ENCODE measurements at places on chromosomes 6 and 20.

- peak; percentile 42 for DNase-seq
Measured at GRCh38 chr6:153108315-153108714, 22.8 kb downstream of the RGS17 start.

GRCh38 chr20:16749573-16749972, 1.4 kb downstream of the OTOR start:
- no peak for DNase-seq

DNA sequence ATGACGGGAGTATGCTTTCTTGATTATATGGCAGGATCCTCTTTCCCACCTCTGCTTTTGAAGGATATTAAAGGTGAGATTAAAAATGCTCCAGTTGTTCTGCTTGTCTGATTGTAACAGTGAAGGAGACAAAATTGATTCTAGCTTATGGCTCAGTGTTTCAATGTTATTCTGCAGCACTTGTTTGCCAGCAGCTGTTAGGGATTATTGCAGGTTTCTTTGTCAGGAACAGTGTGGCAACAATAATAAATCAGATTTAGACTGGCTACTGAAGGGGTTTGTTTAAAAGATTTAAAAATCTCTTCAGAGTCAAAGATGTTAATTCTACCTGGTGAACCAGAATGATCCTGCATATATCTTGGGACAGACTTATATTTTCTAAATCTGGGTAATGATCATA, 126.9 kb downstream of the LAMA2 start:
- no peak for DNase-seq

GRCh38 chr6:82025271-82025670, 222.3 kb downstream of the IBTK start:
- DNase-seq = peak; percentile 49

DNA sequence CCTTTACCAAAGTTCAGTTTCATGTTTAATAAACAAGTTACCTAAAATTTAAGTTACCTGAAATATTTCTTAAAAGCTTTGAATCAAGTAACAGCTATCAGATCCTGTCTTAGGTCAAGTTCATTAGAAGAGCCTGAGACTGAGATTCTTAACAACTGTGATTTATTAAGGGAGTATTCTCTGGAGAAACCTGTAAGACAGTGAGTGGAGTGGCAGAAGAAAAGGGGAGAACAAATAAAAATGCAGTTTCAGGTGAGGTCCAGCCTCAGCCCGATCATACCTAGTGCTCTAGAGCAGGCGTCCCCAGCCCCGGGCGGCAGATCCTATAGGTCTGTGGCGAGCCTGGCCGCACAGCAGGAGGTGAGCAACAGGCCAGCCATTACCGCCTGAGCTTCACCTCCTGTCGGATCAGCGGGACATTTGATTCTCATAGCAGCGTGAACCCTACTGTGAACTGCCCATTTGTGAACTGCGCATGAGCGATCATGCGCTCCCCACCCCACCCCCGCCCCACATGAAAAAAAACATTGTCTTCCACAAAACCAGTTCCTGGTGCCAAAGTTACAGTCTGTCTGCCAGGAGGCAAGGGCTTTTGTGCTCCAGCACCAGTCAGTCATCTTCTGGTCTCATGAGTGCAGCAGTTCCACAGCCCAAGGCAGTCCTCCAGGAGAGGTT, 59.2 kb upstream of the ADGRB3 start:
- peak; percentile 2 for DNase-seq

- DNase-seq = no peak
Measured at GRCh38 chr20:54618412-54618811, 143.0 kb downstream of the DOK5 start.

GRCh38 chr20:57205606-57206219, 60.7 kb downstream of the BMP7 start:
- peak; percentile 54 for DNase-seq

GRCh38 chr6:145886228-145886956, 71.8 kb upstream of the FBXO30 start:
- no peak for DNase-seq

DNA sequence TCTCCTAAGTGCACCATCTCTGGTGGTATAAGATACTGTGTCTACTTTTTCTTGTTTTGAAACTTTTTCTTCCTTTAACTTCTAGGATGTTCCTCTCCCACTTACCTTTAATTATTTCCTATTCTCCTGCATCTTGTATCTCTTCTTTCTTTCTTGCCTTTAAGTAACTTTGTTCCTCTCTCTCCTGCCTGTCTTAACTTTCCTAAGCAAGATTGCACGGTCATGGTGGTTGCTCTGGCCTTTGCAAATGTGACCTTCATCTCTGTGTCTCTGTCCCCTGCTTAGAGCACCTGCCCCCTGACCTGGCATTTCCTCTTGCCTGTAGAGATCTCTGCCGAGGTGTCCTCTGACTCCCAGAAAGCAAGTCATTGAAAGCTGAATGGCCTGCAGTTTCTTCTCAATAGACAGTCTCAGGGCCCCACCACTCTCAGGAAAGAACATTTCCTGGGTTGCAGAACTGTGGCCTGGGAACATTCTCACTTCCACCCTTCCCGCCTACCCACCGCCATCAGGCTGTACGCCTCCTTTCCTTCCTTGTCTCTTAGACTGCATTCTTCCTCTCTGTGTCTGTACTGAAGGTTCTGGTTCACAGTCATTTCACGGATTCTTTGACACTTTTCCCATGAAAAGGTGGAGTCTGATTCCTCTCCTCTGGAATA, 12.8 kb downstream of the ZDHHC14 start:
- no peak for DNase-seq

GRCh38 chr20:47544240-47544639, 42.6 kb downstream of the NCOA3 start:
- peak; percentile 82 for DNase-seq

DNA sequence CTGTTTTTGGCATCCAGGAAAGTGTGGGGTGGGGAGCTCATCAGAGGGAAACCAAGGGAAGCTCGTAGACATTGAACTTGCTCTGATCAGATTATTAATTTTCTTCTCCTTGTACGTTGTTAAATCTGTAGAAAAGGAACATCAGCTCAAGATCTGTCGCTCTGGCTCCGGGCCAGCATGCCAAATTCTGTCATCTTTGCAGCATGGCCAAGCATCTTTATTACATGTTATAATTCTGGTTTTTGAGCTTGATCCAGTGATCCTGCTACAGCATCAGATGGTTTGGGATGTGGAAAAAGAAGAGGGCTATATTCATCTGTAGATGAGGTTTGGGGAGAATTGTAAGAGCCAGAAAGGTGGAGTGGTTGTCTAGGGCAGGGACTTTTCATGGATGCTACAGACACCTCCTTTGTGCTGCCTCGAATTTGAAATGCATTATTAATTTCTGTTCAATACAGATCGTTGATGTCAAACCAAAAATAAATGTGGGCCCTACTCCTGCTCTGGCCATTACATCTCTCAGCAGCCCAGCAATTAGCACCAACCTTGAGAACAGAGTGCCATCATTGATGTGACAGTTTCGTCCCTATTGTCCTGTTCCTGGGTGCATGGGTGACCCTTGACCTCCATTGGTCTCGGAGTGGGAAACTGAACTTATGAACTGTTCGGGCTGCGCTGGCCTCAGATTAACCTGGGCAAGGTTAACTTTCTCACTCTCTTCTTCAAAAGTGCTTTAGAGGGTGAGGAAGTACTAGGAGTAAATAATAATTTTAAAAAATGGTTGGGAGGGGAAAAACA, 250.8 kb downstream of the SOX4 start:
- DNase-seq = no peak

- no peak for DNase-seq
Measured at GRCh38 chr6:14384175-14384949, 266.8 kb downstream of the CD83 start.

DNA sequence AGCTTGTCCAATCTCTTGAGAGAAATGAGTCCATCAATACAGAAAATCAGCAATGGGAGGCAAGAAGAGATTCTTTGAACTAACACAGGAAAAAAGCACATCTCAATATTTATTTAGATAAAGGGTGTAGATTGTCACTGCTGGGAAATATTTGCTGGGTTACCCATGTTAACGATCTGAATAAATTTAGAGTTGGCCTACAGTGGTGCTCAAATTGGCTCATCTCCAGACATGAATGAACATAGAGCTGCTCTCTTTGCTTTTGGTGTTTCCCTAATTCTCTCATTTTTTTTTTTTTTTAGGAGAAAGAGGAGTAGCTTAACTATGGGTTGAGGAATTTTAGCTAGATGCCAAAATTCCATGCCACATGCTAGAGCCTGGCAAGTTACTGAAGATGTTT, 471.2 kb downstream of the PKHD1 start:
- no peak for DNase-seq

DNA sequence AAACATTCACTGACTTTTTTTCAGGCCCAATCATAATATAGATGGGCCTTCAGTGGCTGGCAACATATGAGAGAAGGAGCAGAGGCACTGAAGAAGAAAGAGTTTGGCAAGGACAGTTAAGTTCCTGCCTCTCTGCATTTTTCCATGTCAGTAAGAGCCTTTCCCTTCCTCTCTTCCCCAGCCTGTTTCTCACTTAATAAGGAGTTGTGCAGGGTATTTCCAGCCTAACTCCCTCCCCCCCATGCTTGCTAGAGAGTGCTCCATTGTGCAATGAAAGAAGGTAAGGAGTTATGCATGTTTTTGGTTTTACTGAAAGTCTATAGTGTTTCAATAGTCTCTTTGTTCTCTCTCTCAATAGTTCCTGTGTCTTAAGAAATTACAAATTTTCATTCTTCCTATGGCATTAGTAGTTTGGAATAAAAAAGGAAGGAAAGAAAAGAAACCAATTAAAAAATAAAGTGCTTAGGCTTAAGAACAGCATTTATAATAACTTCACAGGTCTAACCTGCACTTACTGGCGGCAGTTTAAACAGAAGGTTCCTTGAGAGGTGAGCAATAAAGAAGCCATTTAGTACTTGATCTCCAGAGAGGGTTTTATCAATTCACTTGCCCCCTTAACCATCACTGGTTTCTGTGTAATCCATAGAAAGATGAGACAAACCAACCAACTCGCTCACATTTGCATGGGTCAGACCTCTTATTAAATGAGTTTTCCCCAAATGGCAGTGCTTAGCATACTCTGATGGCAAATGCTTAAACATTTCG, 251.1 kb downstream of the PTPRT start:
- DNase-seq = no peak

- DNase-seq = no peak
Measured at GRCh38 chr20:9241721-9242427, 173.0 kb downstream of the PLCB4 start.

DNA sequence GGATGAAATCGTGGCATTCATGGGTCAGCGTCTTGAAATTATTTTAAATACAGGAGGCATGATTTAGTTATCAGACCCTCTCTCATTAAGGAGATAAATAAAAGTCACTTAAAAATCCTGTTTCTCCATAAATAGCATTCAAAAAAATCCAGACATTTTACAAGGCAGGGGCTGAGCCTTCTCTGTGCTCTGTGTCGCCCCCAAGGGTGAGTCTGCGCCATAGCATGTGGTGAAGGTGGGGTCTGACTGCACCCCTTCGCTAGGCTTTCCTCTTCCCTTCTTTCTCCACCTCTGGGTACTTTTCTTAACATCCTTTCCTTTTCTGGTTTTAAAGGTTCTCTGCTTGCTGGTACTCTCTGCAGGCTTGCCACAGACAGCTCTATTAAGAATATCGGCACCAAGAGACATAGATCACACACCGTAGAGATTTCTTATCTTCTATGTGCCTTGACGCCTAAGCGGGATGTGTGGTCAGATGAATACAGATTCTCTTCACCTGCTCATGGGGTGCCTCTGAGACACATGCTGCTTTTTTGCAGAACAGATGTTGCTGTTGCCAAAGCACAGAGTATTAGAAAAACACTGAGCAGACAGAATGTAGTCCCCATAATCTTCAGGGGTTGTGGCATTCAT, 20.1 kb upstream of the FAM209A start:
- DNase-seq = no peak

DNA sequence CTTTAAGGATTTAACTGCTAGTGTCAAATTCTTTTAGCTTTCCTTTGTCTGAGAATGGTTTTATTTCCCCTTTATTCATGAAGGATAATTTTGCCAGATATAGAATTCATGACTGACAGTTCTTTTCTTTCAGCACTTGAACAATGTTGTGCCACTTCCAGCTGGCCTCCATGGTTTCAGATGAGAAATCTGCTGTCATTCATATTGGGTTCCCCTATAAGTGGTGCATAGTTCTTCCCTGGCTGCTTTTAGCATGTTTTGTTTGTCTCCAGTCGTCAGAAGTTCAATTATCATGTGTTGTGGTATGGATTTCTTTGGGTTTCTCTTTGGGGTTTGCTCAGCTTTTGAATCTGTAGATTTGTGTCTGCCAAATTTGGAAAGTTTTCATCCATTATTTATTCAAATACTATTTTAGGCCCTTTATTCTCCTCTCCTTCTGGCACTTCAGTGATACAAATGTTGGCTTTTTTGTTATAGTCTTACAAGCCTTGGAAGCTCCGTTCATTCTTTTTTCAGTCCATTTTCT, 76.3 kb upstream of the TGM3 start:
- no peak for DNase-seq

DNA sequence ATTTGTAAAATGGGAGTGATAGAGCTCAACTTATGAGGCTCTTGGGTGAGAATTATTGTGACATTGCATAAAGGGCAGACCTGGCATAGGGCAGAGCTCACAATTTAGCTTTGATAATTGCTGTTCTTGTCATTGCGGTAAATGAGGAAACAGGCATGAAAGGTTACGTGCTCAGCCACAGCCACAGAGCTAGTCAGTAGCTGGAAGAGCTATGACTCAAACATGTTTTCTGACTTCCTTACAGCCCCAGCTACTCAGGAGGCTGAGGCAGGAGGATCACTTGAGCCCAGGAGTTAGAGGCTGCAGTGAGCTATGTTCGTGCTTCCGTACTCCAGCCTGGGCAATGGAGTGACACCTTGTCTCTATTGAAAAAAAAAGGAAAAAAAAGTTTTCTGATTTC, 3.5 kb upstream of the GHRH start:
- DNase-seq = no peak

- DNase-seq = no peak
Measured at GRCh38 chr6:169960886-169961611, 209.6 kb downstream of the ERMARD start.

DNA sequence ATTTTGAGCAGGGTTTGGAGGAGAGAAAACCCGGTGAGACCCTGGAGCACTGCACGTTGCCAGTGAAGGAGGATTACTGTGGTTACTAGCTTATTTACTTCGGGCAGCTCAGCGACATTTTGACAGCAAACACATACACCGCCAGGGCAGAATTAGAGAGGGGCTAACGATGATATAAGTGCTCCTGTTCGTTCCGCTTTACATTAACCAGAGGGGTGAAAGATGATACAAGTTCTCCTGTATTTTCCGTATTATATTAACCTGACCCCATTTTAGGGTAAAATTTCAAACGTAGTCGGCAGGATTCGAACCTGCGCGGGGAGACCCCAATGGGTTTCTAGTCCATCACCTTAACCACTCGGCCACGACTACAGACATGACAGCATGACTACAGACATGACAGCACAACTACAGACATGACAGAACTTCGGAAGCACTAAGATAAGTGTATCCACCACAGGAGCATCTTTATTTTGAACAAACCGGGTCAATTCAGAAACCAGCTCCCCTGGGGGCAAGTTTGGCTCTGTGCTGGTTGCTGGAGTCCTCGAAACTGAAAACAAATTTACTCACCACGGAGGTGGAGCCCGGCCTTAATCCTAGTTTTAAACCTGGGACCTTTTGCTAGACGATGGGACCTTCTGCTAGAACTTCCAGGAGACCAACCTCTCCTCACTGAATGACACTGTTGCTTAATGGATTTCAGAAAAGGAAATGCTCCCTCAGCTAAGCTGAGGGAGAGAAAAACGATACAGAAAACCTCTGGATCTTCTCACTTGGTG, 80.4 kb upstream of the ZNF184 start:
- DNase-seq = peak; percentile 56

GRCh38 chr6:37669306-37669705, 28.4 kb downstream of the MDGA1 start:
- DNase-seq = no peak

- no peak for DNase-seq
Measured at GRCh38 chr6:132381381-132381780, 19.9 kb downstream of the MOXD1 start.

- no peak for DNase-seq
Measured at GRCh38 chr20:24451428-24451827, 18.0 kb upstream of the SYNDIG1 start.

Data from fibroblast of skin of scalp (primary cell).